ENCODE measurements at places on chromosomes 1 and 21.

DNA sequence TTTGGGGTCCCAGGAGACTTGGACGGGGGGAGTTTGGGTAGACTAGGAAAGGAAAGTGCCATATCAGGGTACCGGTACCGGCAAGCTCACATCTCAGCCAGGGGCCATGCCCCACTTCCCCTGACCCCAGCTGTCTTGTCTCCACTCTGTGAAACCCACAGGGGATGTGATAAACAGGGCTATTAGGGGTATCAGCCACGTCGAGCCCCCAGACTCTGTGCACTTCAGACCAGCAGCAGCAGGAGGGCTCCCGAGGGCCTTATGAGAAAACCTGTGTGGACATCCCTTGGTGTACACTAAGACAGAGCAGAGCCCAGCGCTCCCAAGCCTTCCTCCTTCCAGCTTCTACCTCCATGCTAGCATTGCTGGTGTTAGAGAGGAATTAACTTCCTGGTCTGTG lies 46.3 kb downstream of the TNNT2 start:
- DNase-seq, result no peak

- DNase-seq, result peak; percentile 55
Observed at GRCh38 chr1:143735764-143736461, 235.9 kb downstream of the FAM72C start.

GRCh38 chr1:22801347-22801746 lies 90.7 kb downstream of the EPHB2 start:
- DNase-seq, result no peak

- no peak for DNase-seq
Observed at GRCh38 chr1:115805597-115805996, 35.3 kb downstream of the NHLH2 start.

DNA sequence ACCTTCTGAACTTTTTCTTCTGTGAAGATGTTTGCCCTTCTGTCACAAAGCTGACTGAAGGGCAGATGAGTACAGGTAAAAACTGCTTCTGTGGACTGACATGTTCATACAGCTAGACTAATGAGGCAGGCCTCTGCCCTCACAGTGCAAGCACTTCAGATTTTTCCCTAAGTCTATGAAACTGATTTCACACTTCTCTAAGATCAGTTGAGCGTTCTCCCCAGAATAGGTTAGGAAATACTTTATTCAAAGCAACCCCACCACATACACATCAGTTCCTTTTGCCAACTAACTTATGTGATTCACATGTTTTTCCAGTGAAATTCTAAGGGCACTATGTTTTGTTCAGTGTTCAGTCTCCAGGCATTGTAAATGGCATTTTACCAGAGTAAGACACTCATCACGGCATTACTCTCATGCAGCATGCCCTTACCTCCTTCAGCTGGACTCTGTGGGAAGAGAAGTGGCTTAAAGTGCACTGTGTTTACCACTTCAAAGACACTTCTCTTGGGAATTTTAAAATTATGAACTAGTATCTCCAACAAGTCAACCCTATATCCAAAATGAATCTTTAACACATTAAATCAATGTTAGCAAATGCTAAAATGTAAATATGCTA lies 5.4 kb upstream of the PSMG1 start:
- DNase-seq, result no peak

- no peak for DNase-seq
Observed at GRCh38 chr1:94795434-94795833, 24.7 kb upstream of the SLC44A3 start.

DNA sequence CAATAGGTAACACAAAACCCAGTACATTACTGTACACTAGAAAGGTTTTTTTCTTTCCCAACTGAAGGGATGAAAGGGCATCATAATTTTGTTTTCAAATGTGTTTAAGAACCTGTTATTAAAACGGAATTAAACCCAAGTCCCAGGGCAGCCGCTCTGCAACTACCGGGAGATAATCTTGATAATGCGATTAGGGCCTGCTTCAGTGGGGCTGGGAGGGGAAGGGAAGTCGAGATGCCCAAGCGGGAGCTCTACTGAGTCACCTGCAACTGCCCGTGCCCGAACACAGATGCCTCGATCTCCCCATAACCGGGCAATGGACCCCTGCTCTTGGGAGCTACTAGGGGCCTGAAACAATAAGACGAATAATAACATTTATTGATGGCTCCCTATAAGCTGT lies 61.4 kb downstream of the KAZN start:
- no peak for DNase-seq

- DNase-seq, result no peak
Observed at GRCh38 chr1:108972951-108973350, 9.7 kb upstream of the CLCC1 start.

GRCh38 chr1:203268901-203269653 lies 36.2 kb upstream of the BTG2 start:
- DNase-seq, result peak; percentile 67

DNA sequence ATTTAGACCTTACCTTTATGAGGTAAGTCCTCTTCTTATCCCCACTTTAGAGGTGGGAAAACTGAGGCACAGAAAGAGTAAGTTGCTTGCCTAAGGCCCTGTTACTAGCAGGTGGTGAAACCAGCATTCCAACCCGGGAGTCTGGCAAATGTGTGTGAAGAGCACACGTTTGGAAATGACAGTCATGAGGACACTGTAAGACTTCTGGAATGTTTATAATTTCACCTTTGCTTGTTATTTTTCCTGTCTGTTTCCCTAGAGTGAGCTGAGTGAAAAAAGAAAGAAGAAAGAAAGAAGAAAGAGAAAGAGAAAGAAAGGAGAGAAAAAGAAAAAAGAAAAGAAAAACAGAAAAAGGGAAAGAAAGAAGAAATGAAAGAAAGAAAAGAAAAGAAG lies 21.2 kb upstream of the LGALS8 start:
- DNase-seq, result no peak

GRCh38 chr1:244802556-244803239 lies 32.8 kb upstream of the COX20 start:
- DNase-seq, result no peak

DNA sequence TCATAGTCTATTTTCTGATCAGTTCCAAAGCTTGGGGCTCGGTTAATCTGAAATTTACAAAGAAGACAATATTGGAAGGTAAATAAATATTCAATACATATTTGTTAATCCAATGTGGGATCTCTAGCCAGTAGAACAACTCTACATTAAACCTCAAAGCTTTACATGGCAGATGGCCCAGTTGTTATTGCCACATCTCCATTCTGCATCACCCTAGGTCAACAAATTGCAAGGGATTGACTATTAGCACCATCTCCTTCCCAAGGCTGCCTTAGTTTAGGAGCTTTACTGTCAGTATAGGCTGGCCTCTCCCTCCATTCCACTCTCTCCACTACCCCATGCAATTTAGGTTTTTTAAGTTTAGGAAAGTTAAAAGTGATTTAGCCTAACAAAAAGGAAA lies 69.7 kb downstream of the TTLL7 start:
- DNase-seq, result no peak

GRCh38 chr1:168989985-168990384 lies 116.5 kb upstream of the ATP1B1 start:
- no peak for DNase-seq

- DNase-seq, result no peak
Observed at GRCh38 chr1:2353551-2354438, 37.6 kb downstream of the MORN1 start.

DNA sequence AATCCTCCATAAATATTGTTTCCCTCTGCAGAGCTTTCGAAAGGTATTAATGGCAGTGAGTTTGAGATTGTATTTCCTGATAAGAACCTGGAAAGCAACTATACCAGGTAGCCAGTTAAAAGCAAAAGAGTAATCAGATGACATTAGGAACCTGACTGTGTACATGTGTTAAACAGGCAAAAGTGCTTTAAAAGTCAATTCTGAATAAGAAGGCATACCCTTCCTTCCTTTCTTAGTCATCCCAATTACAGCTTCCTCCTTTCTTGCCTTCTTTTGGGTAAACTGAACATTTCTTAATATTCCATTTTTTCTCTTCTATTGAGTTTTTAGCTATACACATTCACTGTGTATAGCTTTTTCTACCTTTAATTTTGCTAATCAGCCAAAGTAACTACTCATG lies 144.7 kb downstream of the ZNF281 start:
- DNase-seq, result no peak

GRCh38 chr21:25639551-25640201 lies 618 bp downstream of the JAM2 start:
- no peak for DNase-seq

GRCh38 chr1:170414989-170415709 lies 116.8 kb upstream of the GORAB start:
- DNase-seq, result no peak

- DNase-seq, result no peak
Observed at GRCh38 chr1:43415901-43416300, 26.2 kb downstream of the SZT2 start.

GRCh38 chr1:206502812-206503211 lies 4.5 kb upstream of the RASSF5 start:
- no peak for DNase-seq

DNA sequence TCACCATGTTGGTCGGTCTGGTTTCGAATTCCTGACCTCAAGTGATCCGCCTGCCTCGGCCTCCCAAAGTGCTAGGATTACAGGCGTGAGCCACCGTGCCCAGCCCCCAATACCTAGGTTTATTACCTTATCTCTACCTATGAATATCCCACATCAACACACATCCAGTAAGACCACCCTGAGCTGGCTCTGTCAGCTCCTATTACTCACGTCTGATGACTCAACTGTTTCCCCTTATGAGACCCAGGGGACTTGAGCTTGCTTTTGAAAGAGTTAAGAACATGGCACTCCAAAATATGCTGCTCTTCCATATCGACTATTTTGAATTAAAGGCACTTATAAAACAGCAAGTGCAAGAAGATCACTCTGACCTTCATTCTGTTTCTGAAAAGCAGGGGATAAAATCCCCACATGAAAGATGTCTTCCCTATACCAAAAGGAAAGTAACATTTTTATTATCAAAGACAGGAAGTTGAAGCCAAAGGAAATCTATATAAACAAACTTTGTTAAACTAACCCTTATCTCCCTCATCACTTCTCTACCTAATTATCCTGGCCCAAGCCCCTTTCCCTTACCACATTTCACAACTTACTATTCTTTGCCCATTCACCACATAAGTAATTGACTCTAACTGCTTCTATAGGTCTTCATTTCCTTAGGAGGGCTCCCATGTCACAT lies 41.3 kb upstream of the OSBPL9 start:
- DNase-seq, result no peak

GRCh38 chr1:46760558-46761166 lies 38.2 kb upstream of the CYP4B1 start:
- no peak for DNase-seq

GRCh38 chr1:218705911-218706893 lies 361.1 kb downstream of the TGFB2 start:
- DNase-seq, result no peak

DNA sequence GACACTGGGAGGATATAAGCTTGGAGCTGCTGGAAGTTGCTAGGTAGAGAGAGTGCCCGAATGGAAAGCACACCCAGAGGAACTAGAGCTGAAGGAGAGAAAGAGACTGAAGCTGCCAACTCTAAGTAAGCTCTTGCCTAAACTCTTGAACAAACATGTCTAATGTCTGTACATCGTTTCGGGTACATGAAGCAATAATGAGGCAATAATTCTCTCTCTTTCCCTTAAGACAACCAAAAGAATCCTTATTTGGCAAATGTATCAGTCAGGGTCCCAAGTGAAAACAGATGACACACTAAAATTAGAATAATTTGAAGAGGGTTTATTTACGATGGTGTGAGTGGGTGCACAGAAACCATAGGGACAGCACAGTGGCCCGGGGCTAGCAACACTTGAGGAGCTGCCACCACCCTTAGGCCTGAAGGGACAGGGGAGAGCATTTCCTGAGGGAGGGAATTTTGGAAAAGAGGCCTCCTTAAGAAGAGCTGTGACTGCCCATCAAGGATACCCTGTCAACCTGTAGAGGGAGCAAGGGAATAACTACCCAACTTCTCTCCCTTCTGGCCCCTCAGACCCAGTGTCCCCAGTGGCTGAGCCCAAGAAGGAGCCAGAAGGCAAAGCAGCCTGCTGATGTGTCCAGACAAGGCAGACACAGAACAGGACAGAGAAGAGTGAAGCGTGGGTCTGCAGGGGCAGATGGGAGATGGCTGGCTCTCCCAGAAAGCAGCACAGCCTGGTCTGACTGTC lies 36.1 kb upstream of the KHDRBS1 start:
- DNase-seq, result no peak

DNA sequence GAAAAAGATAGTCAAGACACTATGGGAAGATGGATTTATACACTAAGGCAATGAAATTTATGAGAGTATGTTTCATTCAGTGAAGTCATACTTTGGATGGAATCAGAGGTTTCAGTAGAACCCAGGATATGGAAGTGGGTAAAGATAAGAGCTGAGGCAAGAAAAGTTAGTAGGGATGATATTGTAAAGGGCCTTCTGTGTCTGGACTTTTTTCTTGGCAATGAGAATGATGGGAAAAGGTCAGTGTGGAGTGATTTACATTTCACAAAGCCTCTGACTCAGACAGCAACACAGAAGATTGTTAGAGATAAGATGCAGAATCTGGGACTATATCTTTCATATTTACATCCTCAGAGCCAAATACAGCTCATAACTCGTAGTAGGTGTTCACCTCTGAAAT lies 32.1 kb downstream of the SH3BGR start:
- DNase-seq, result no peak

DNA sequence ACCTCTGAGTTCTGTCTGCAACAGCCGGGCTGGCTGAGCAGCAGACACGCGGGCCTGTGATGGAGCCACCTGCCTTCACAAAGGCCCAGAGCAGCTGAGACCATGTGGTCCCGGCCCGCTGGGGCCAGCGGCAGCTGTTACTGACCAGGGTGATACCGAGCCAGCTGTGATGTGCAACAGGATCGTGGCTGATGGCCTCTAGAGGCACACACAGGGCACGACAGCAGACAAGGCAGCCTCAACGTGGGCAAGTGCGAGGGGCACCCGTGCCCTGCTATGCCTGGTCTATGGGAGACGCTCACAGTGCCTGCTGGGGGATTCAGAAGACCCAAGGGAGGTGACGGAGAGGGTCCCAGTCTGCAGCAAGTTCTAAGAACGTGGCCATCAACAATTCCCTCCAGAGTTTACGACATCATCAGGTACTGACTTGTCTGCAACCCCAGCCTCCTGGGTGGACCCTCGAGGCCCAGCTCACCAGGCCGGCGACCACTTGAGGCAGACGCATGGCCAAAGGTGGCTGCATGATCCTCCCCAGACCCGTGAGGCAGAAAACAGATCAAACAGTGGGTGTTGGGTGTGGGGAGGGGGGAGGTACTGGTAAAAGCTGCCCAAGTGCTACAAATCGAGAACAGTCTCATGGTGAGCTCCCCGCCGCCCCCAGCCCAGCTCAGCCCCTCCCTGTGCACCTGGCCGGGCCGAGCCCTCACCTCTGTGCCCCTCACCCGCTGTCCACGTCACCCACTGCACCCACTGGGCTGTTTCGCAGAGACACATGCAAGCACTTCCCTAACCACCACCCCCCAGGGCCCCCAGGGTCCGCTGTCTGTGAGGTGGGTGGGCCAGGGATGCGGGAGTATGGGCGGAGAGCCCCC lies 6.0 kb downstream of the POFUT2 start:
- DNase-seq, result no peak

All from NCI-H748 treated with DMSO at 0.1 percent for 48 hours (cell line).